Activated CD4-positive, alpha-beta T cell treated with anti-CD3 and anti-CD28 coated beads for 24 hours (primary cell): ENCODE measurements at places on chromosomes 7 and 10.

GRCh38 chr10:113534423-113534822, 18.4 kb upstream of the HABP2 start:
- no peak for DNase-seq

- DNase-seq = no peak
These were observed 1160.8 kb downstream of the REEP3 start for GRCh38 chr10:64682043-64682442.

DNA sequence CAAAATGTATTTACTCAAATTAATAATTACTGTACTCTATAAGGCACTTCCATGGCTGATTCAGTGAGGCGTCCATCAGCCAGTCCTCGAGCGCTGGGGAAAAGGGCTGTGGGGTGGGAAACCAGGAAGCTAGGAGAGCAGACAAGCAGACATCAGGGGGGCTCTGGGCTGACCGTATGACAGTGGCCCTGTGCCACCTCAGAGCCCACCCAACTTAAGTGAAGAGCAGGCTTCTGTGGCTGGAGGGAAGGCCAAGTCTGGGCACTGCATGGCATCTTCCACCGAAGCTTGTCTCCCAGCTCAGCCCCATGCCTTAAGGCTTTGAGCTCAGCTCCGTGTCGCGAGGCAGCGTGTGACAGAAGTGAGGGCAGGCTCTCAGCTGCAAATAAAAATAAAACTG, 464.5 kb upstream of the ZMIZ1 start:
- no peak for DNase-seq

DNA sequence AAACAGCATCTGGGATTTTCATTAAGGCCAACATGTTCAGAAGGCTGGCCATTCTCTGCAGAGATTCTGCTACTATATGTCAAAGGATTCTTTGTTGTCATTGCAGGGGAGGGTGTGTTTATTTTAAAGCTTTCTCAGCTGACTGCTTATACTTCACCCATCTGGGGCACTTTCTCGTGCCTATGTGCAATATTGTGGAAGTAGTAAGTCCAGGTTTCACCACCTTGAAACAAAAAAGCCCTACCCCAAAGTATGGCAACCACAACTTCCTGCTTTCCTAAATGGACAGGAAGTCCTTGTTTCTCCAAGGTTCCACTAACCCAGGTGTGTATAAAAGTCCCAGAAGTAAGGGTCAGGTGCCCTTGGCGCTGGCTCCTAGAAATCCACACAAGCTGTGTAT, 58.7 kb upstream of the COL1A2 start:
- no peak for DNase-seq

DNA sequence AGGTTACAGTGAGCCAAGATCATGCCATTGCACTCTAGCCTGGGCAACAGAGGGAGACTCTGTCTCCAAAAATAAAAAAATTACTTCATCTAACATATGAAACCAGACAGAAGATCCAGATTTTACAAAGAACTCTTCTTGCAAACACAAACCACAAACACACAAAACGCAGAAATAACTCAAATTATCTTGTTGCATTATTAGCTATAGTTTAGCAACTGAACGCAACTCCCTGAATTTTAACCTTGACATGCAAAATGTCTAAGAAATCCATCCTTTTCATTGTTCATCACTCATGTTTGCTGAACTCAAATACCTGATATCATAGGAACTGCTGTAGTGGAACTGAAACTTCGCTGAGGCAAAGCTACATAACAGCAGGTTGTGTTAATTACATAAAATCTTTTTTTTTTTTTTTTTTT, 64.1 kb downstream of the MICU1 start:
- DNase-seq = no peak

- DNase-seq = peak; percentile 19
These were observed 51.7 kb downstream of the PROSER2 start for GRCh38 chr10:11874568-11875493.

- DNase-seq = no peak
These were observed 15.1 kb downstream of the ANTXRL start for GRCh38 chr10:46301721-46302479.

- DNase-seq = no peak
These were observed 142.6 kb upstream of the RHEB start for GRCh38 chr7:151662251-151662826.

GRCh38 chr7:21565614-21566013, 22.8 kb downstream of the DNAH11 start:
- no peak for DNase-seq

DNA sequence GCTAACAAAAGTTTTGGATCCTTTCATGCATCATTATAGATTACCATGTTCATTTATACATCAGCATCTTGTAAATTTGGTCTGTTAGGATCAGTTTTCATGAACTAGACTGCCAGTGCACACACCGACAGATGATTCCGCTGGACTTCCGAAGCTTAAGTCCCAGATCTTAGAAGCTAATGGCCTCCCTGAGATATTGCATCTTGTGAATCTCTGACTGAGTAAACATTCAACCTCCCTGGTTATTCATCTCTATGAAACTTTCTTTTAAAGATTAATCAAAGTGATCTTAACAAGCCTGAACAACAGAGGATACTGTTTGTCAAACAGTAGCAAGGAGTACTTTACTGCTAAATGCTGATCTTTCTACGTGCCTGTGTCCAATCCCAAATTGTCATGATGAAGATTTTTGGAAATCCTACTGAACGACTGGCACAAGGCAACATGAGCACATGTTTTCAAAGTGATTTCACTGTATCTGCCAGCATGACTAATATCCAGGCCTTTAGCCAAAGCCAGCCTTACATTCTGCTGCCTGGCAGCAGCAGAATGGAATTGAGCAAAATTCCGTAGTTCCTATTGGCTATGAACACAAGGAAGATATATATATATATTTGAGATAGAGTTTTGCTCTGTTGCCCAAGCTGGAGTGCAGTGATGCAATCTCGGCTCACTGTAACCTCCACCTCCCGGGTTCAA, 91.3 kb upstream of the ANK3 start:
- no peak for DNase-seq

DNA sequence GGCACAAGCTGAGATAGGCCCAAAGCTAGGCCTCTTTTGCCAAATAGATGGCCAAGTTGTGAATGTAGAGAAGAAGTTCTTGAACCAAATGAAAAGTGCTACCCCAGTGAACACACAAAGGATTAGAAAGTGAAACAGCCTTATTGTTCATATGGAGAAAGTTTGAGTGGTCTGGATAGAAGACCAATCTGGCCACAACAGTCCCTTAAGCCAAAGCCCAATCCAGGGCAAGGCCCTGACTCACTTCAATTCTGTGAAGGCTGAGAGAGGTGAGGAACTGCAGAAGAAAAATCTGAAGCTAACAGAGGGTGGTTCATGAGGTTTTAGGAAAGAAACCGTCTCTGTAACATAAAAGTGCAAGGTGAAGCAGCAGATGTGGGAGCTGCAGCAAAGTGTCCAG, 18.7 kb upstream of the ATP6V0A4 start:
- DNase-seq = no peak

GRCh38 chr7:128084896-128085608, 53.8 kb upstream of the LRRC4 start:
- DNase-seq = no peak

DNA sequence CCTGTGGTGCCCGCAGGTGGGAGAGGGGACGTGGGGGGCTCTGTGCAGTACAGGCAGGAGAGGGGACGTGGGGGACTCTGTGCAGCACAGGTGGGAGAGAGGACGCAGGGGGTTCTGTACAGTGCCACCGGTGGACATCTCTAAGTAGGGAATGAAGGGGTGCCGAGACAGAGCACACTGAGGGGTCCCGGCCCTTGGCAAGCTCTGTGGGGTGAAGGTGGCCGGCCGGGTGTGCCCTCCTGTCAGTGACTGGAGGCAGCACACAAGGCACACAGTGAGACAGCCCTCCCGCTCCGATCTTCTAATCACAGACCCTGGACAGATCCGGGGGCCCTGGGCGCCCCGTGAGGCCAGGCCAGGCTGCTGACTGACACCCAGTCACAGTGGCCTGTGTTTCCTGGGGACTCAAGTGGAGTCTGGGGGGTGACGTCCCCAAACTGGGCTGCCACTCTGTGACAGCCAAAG, 11.2 kb downstream of the GPR146 start:
- no peak for DNase-seq

DNA sequence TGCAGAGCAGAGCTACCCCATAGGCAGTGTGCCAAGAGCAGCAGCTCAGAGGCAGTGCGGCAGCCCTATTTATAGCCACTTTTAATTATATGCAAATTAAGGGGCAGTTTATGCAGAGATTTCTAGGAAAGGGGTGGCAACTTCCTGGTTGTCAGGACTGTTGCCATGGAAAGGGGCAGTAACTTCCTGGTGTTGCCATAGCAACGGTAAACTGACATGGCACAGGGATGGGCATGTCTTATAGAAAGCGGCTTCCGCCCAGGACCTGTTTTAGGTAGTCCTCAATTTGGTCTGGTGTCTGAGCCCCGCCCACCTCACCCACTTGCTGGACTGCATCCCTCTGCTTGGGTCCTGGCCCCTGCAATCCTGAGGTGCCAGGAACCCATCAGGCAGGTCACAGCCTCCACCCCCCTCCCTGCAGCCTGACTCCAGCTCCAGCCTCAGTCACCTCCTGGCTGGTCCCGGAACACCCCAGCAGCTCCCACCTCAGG, 115.8 kb downstream of the TMEM130 start:
- DNase-seq = no peak

DNA sequence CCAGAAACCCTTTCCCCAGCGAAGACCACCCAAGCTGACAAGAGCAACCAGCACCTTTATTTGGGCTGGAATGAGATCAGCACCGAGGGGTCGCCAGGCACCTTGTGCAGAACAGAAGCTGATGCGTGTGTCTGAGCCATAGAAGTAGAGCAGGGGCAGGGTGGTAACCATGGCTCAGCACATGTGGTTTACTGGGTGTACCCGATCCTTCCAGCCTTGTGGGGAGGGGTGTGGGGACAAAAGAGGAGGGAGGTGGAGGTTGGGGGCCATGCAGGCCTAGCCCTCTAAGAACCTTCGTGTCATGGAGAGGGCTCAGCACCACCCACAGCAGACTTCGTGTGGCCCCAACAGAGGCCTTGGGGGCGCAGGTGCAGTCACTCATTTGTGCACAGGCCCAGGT, 84.0 kb upstream of the GTF2I start:
- no peak for DNase-seq
